Activated CD4-positive, alpha-beta memory T cell treated with anti-CD3 and anti-CD28 coated beads, Interleukin-2, amount 10 ng/mL, durations not matched to agents 7 days and 5 days (primary cell): ENCODE measurements at places on chromosomes 6 and 20. TPM values are rescaled to one million over a fixed set of nuclear protein-coding genes. Genes with fewer than 3 reads are reported as not detected.

DEF6 gene
- total RNA-seq: 215 TPM

HLA-DQB1 gene
- 74.6 TPM for total RNA-seq

STMND1 gene
- not detected for total RNA-seq

- no peaks in the 10 kb centered on the region for H3K36me3 ChIP-seq
- no peak overlapping the region for H3K4me3 ChIP-seq
- H3K27ac ChIP-seq: no peak overlapping the region
Measured at GRCh38 chr6:38483526-38483925, 156.2 kb downstream of the BTBD9 start.

- H3K27me3 ChIP-seq: peaks cover 55% of the 10 kb centered on the region
- H3K36me3 ChIP-seq: no peaks in the 10 kb centered on the region
- H3K4me1 ChIP-seq: peaks cover 10% of the 10 kb centered on the region
- DNase-seq: no peak
- no peak overlapping the region for H3K4me3 ChIP-seq
Measured at GRCh38 chr20:1800777-1801176, 94.4 kb upstream of the SIRPA start.

- H3K27ac ChIP-seq: no peak overlapping the region
- peaks cover 4% of the 10 kb centered on the region for H3K27me3 ChIP-seq
- H3K4me1 ChIP-seq: no peaks in the 10 kb centered on the region
- no peaks in the 10 kb centered on the region for H3K36me3 ChIP-seq
Measured at GRCh38 chr20:59322585-59323454, 22.4 kb downstream of the EDN3 start.

- H3K27me3 ChIP-seq: peaks cover 6% of the 10 kb centered on the region
- no peaks in the 10 kb centered on the region for H3K36me3 ChIP-seq
- no peak overlapping the region for H3K4me3 ChIP-seq
- no peak for DNase-seq
- peaks cover 25% of the 10 kb centered on the region for H3K4me1 ChIP-seq
- H3K27ac ChIP-seq: no peak overlapping the region
Measured at GRCh38 chr20:18585134-18585533, 2.7 kb upstream of the DTD1 start.

DNA sequence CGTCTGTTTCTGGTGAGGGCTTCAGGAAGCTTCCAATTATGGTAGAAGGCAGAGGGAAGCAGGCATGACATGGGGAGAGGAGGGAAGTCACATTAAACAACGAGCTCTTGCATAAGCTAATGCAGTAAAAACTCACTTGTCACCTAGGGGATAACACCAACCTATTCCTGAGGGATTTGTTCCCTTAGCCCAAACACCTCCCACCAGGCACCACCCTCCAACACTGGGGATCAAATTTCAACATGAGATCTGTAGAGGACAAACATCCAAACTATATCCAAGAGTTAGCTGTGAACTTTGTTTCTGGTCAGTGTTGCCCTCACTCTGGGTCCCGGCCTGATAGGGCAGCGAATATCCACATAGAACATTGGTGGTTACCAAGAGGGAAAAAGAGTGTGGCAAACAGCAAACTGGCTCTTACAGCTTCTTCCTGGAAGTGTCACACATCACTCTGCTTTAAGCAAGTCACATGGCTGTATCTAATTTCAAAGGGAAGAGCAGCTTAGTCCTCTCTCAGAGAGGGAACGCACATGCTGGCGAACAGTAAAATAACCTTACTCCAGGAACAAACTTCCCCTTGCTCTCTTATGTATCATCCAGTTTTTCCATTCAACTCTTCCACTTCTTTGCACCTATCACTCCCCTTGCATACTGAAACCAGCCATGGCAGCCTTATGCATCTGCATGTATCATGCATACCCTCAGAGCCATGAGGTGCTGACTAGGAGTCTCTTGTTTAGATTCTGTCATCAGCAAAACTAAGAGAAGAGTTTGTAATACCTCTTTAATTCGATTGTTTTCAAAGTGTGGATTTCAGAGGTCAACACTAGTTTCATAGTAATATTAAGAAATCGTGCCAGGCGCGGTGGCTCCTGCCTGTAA is 4.8 kb upstream of the MOCS1 start:
- H3K27me3 ChIP-seq: peaks cover 6% of the 10 kb centered on the region
- H3K4me3 ChIP-seq: no peak overlapping the region
- H3K36me3 ChIP-seq: no peaks in the 10 kb centered on the region
- H3K27ac ChIP-seq: no peak overlapping the region
- H3K4me1 ChIP-seq: no peaks in the 10 kb centered on the region

- H3K27me3 ChIP-seq: no peaks in the 10 kb centered on the region
- peak overlapping the region; percentile 26 for H3K27ac ChIP-seq
- DNase-seq: no peak
- peak overlapping the region; percentile 47 for H3K4me3 ChIP-seq
- peaks cover 40% of the 10 kb centered on the region for H3K4me1 ChIP-seq
Measured at GRCh38 chr6:30670760-30671527, 1.9 kb downstream of the DHX16 start.

DNA sequence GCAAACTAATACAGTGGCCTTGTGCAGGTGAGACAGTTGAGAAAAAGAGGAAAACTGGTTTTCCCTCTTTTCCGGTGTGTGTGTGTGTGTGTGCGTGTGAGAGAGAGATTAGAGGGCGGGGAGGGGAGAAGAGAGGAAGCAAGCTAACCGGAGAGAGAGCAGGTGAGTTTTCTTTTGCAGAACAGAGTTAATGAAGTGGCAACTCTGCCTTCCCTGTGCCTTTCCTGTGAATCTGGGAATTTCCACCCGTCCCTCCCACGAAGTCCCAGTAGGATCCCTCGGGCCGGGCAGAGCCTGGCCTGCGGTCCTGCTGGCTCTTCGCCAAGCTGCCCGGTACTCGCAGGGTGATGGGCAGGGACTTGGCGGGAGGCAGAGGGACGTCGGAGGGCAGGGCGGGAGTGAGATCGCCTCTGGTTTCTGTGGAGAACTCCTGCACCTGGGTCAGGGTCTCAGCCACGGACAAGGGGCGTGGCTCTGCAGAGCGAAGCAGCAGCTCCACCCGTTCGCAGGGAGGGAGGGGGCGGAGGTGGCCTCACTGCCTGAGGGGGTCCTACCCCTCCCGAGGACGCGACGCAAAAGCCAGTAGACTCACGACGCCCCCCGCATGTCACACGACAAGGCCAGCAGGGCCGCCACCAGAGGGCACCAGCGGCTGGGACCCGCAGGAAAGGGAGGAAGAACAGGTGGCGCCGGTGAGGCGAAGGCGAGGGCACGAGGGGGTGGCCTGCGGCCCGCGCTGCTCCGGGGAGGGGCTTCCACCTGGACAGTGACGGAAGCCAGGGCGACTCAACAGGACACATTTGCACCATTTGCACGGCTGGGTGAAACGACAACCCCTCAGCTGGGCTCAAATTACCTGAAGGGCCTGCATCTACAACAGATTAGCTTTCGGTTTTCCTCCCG is 51.2 kb upstream of the RNF182 start:
- H3K4me1 ChIP-seq: peaks cover 10% of the 10 kb centered on the region
- no peak overlapping the region for H3K27ac ChIP-seq
- peaks cover 24% of the 10 kb centered on the region for H3K27me3 ChIP-seq
- peak; percentile 69 for DNase-seq

DNA sequence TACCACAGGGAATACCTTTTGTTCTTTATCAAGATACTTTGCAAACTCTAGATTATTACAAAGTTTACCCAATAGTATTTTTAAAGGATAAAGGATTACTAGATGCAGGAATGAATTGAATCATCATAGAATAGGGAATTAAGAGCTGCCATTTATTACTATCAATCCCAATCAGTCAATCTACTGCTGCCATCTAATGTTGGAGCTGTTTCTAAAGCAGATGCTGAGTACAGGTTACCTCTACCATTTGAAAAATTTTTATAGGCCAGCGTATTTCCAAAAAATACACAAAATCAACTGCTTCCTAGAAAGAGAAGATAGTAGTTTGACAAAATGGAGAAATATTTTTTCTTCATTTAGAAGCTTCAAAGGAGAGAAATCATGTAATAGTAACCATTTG is 520.4 kb downstream of the ADGRB3 start:
- DNase-seq: no peak
- H3K27ac ChIP-seq: no peak overlapping the region
- H3K27me3 ChIP-seq: no peaks in the 10 kb centered on the region

DNA sequence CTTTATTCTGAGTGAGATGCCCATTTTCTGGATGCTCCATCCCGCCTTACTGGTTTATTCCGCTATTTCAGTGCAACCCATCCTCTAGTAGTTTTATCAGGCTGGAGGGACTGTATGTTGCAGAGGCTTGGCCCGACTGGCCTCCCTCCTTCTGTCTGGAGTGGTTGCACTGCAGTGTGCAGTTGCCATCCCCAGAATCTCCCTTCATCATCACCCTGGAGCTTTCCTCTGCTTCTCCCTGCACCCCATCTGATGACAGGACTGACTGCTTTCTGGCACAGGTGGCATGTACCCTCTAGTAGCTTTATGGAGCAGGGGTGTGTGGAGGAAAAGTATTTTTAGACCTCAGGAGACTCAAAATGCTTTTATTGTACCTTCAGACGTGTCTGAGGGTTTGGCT is 21.1 kb downstream of the WRNIP1 start:
- no peak overlapping the region for H3K4me3 ChIP-seq
- H3K27ac ChIP-seq: no peak overlapping the region
- peaks cover 11% of the 10 kb centered on the region for H3K4me1 ChIP-seq
- DNase-seq: no peak
- no peaks in the 10 kb centered on the region for H3K27me3 ChIP-seq

DNA sequence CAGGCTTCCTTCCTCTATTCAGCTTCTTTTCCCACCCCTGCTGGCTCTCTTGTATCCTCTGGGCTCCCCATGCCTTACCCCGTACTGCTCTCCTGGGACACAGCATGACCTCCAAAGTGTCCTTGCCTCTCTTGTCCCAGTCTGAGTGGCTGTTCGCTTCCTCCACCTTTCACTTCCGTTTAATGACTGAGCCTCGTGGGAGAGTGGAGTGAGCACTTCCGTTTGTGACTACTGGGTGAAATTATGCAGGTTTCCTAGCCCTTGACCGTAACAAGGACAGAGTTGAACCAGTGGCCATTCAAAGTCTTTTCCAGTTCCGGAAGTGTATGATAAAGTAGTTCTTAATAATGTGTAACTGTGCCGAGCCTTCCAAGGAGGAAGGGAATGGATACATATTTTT is 109.2 kb downstream of the ARID1B start:
- peaks cover 11% of the 10 kb centered on the region for H3K4me1 ChIP-seq
- no peak for DNase-seq
- no peak overlapping the region for H3K27ac ChIP-seq
- H3K4me3 ChIP-seq: no peak overlapping the region
- peaks cover 3% of the 10 kb centered on the region for H3K36me3 ChIP-seq

GRCh38 chr6:24966381-24966780 is 30.6 kb upstream of the RIPOR2 start:
- no peak overlapping the region for H3K27ac ChIP-seq
- peaks cover 29% of the 10 kb centered on the region for H3K4me1 ChIP-seq
- H3K36me3 ChIP-seq: peaks cover 39% of the 10 kb centered on the region
- no peak for DNase-seq

DNA sequence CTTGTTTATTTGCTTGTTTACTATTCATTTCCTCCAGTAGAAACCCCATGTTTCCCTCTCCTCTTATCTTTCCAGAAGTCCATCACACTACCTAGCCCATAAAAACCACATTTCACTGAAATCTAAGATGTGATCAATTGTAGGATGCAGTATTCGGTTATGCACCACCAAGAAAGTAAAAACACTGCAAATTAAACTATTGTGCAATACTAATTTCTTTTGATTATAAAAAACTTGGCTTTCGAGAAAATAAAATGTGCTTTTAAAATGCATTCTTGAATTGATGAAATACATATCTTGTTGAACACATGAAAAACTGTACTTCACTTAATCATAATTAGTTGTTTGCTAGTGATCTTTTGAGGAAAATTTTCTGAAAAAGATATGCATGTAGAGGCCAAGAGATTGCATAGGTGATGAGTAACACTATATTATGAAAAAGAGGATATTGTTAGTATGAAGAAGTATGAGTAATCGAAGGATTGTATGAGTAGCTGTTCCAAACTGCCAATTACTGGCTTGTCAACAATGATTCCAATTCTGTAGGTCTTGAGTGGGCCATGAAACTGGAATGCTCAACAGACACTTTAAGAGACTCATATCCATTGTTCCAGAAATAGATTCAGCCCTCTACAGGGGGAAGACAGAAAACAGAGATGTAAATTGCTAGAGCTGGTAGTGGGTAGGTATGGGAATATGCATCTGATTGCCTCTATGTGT is 79.7 kb downstream of the RNF217 start:
- H3K27me3 ChIP-seq: no peaks in the 10 kb centered on the region
- DNase-seq: no peak
- no peaks in the 10 kb centered on the region for H3K4me1 ChIP-seq
- no peak overlapping the region for H3K27ac ChIP-seq
- H3K4me3 ChIP-seq: no peak overlapping the region

DNA sequence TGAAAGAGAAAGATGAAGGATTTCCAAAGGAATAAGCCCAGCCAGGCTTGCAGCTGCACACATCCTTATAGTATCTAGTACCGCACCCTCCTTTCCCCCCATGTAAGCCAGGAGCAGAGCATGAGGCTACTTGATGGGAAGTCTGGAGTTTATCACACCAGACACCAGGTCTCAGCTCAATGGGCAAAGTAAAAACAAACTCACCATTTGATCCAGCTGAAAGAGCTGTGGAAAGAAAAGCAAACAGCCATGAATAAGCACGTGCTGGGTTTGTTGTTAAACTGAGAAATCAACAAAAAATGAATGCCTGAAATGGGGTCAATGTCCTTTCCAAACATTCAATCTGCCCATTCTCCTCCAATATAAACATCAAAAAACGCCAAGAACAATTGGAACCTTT is 50.6 kb upstream of the MAP7 start:
- no peak overlapping the region for H3K27ac ChIP-seq
- peaks cover 4% of the 10 kb centered on the region for H3K4me1 ChIP-seq
- DNase-seq: no peak
